ENCODE measurements at places on chromosomes 2 and 18.

DNA sequence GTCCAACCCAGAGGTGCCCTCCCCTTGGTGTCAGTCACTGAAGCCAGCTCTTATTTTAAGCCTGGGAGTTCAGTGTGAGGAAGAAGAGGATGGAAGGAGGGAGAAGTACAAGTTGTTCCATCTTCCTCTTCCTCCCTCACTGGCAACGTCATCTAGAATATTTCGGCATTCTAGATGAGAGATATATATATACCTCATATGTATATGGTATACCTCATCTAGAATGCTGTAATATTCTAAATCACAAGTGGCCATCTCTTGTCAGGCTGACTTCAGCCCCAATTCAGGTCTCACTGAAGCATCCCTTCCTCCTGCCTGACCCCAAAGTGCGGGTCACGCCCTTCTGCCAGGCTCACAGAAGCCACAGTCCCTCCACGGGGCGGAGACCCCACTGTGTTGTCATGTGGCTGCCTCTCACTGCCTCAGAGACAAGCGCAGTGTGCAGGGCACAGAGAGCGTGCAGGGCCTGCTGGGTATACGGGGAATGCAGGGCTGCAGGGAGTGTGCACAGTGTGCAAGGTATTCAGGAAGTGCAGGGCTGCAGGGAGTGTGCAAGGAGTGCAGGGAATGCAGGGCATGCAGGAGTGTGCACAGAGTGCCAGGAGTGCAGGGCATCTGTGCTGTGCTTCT is 32.8 kb upstream of the B3GNT7 start:
- no peak for DNase-seq

GRCh38 chr2:127953128-127953718 is 67.5 kb upstream of the AMMECR1L start:
- no peak for DNase-seq

DNA sequence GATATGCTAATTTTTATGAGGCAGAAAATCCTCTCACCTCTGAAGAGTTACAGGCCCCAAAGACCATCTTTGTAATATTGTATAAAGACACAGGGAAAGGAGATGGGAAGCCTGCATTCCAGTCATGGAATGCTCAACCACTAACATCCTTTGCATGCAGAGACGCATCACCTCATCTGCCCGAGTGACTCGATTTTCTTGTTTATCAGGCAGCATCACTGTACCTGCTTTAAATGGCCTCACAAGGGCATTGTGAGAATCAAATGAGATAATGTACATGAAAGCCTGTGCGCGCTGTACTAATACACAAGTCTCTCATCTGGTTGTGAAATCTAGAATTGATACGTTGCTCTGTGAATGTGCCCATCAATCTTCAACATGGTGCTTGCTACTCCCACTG is 10.2 kb upstream of the TMEM247 start:
- DNase-seq: no peak

DNA sequence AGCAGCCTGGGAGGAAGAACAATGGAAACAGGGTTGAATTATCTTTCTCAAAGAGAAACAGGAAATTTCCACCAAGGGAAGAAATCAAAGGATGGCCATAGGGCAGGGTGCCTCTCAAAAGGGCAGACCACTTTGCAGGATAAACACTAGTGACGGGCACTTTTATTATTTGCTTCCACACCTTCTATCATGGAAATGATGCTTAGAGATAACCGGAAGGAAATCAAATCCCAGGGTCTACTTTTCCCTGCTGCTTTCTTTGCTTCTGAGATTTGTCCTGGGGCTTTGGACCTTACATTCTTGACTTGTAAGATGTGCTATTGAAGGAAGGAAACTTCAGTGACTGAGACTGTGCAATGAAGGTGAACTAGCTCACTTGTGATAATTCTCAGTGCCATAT is 1.1 kb upstream of the SCN9A start:
- no peak for DNase-seq

DNA sequence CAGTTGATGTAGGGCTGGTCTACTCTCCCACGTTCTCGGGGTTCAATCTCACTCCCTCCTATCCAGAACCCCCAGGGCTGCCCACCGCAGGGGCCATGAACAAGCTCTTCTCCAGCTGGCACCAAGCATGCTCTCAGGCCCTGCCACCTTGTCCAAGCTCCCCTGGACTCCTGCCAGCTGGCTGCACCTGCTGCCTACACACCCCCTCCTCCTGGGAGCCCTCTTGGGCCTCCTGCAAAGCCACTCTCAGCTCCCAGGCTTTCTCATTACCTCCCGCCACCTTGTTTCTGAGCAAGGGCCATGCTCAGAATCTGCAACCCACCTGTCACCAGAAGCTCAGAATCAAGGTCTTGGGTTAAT is 56.0 kb downstream of the HDAC4 start:
- DNase-seq: no peak

DNA sequence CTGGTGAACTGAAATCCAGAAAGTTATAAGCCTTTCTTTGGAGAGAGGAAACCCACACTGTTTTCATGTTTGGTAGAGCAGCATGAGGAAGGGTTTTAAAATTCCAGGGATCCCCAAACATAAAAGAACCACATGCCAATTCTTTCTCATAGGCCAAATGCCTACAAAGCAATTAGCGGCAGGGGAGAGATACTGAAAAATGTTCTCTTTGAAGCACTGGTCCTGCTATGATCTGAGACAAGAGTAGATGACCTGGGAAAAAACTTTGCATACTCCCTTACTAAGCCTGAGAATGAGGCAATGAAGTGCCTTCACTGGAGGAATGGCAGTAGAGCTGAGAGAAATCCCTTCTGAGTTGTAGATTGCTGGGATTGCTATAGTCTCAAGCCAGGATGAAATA is 1261.7 kb downstream of the DSC3 start:
- DNase-seq: no peak

DNA sequence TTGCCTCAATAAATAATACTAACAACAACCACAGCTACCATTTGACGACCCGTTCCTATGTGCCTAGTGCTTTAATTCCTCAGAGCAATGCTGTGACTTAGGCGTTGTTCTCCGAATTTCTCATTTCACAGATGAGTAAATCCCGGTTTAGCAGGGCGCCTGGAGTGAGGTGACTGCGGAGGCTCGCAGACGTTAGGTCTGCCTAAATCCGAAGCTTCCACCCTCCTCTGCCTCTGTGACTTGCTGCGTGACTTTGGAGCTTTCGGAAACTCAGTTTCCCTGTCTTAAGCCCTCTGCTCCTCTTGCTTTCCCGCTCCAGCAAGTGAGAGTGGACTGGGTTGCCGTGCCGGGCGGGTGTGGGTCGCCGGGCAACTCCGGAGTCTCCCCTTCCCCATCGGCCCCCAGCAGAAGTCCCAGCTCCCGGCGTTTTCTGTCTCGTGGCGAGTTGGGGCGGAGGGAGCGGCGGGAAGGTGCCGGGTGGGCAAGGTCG is 711 bp upstream of the ATOH8 start:
- no peak for DNase-seq

GRCh38 chr2:142681952-142682351 is 195.5 kb upstream of the KYNU start:
- no peak for DNase-seq

GRCh38 chr18:48828691-48829442 is 121.9 kb downstream of the SMAD7 start:
- DNase-seq: no peak

- no peak for DNase-seq
Observed at GRCh38 chr2:241096979-241097378, 5.1 kb downstream of the MTERF4 start.

GRCh38 chr2:208490492-208490891 is 83.9 kb downstream of the PTH2R start:
- DNase-seq: no peak

- no peak for DNase-seq
Observed at GRCh38 chr2:15657759-15658158, 66.1 kb downstream of the DDX1 start.

- DNase-seq: no peak
Observed at GRCh38 chr2:217510771-217511291, 492.0 kb downstream of the TNS1 start.

DNA sequence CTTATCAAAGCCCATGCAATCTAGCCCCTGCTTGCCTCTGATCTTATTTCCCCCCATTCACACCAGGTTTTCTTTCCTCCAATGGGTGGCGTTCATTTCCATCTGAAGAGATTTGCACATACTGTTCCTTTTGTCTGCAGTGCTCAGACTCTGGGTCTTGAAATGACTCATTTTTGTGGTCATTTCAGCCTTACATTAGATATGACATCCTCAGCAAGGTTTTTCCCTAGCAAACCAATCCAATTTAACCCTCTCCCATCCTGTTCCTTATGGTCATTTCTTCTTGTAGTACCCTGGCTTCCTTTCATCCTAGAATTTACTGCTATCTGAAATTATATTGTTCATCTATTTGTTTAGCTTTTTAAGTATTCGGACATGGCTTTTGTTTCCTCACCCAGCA is 42.5 kb upstream of the SCN1A start:
- DNase-seq: no peak

DNA sequence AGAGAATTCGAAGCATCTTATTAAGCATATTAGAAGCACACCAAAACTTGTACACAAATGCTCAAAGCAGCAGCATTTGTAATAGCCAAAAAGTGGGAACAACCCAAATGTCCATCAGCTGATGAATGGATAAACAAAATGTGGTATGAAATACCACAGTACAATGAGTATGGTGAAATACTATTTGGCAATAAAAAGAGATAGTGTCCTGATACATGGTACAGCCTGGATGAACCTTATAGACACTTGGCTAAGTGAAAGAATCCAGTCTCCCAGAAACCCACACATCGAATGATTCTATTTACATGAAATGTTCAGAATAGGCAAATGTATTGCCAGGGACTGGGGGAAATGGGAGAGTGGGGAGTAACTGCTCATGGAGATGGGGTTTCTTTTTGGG is 3.0 kb downstream of the SPATA3 start:
- no peak for DNase-seq

DNA sequence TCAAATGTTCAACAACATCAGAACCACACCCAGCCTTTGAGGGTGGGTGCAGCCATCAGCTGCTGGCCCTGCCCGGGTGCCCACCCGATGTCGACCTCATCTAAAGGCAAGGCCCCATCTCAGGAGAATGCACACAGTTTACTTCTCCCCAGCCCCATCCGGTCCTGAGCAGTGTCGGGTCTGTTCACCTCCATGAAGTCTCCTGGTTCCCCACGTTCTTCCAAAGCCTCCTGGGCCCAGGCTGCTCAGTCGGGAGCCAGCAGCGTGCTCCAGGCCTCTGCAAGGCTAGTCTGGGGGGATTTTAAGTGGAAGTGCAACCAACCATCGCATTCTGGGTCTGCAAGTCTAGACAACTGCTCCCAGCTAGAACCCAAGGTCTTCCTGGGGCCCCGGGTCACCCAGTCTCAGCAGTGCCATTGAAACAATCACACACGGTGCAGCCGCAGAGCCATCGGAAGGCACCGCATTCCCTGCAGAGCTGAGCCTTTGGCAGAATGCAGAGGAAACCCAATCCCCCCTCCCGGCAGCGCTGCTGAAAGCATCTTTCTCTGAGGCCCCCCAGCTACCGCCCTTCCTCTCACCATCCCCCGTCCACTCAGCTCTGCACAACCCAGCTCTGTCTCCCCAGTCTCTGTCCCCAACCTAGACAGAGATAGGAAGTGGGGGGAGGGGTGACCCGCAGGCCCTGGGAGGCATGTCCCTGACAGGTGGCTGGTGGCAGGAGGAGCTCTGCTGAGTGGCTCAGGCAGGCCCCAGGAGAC is 8.5 kb downstream of the ESPNL start:
- no peak for DNase-seq

DNA sequence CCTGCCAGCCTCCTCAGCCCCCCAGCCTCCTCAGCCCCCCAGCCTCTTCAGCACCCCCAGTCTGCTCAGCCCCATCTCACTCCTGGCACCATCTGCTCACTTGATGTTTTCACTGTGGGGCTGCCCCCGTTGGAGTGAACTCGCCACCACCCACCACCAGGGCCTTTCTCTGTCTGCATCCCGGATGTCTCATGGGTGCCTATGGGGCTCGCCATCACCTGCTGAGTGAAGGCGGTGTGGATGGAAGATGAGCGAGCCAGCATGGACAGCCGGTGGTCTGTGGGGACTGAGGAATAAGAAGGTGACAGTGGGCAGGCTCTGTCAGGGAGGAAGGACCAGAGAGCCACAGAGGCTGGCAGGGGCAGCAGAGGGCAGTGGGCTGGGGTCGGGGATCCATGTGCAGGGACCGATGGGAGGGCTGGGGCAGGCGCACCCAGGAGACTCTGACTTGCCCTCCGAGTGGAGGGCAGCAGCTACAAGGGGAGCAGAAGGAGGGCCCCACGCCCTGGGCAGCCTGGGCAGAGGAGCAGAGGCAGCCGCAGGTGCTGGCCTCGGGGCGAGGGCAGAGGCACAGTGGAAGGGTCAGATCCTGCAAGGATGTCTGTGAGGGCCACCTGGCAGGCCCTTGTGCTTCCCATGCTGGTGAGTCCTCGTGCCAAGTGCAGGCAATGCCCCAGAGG is 74.7 kb upstream of the ODC1 start:
- no peak for DNase-seq

DNA sequence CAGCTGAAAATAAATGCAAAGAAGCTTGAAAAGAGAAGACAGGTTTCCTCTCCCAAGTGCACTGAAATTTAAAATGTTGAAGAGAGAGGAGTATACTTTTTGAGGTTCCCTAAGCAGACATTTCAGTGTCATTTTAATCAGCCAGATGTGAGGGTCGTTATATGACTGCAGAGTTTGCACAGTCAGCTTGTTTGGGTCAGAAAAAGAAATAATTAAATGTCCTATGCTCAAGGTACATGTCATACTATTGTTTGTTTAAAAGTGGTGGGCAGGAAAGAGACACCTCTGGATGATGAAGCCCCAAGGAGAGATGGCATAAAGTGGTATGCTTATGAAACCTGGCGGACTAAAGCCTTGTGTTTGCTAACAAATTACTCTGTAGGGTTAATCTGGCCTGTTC is 55.2 kb downstream of the CCDC85A start:
- DNase-seq: no peak

- no peak for DNase-seq
Observed at GRCh38 chr2:10772201-10772867, 40.3 kb downstream of the PDIA6 start.

DNA sequence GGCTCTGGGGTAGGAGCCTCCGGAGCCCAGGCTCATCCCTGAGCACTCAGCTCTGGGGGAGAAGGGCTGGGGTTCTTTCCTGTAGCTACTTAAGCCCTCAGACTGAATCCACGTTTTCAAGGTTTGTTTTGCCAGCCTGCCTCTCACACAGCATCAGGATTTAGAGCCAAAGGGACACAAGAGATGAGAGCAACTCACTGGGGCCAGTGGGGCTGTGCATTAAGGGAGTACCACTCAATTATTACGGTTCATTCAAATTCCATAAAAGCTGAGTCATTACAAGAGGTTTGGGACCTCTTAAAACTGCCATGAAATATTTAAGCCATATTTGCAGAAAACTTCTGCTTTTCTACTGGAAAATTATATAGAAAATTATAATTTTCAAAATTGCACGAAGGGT is 17.1 kb upstream of the SNED1 start:
- DNase-seq: no peak

- DNase-seq: no peak
Observed at GRCh38 chr2:135817951-135818350, 19.0 kb downstream of the LCT start.

GRCh38 chr2:198314559-198315153 is 510.3 kb downstream of the PLCL1 start:
- no peak for DNase-seq

GRCh38 chr2:112889976-112890375 is 21.0 kb upstream of the IL37 start:
- DNase-seq: no peak

GRCh38 chr2:73896362-73897239 is 3.8 kb downstream of the ACTG2 start:
- no peak for DNase-seq

GRCh38 chr2:45669032-45669486 is 17.6 kb downstream of the PRKCE start:
- no peak for DNase-seq

GRCh38 chr2:75541430-75541829 is 19.3 kb downstream of the EVA1A start:
- DNase-seq: no peak

GRCh38 chr18:12391487-12392165 is 14.6 kb upstream of the AFG3L2 start:
- no peak for DNase-seq
